GM23248 (cell line): ENCODE measurements at places on chromosomes 5 and 9. TPM values are rescaled to one million over a fixed set of nuclear protein-coding genes. Genes with fewer than 3 reads are reported as not detected.

Gene SPATA31D1
- not detected in 2 replicates for total RNA-seq

Gene VDAC1
- 329 and 332 TPM in 2 replicates for total RNA-seq

Gene FBP2
- total RNA-seq, result not detected in 2 replicates

Gene IFNA14
- not detected in 2 replicates for total RNA-seq

Gene FBXL17
- 13.1 and 15.7 TPM in 2 replicates for total RNA-seq

Gene NSD1
- total RNA-seq, result 29.7 and 31.9 TPM in 2 replicates

Gene C5orf58
- total RNA-seq, result not detected in 2 replicates

Gene ZNF883
- 6.2 and 6.6 TPM in 2 replicates for total RNA-seq

Gene GDA
- total RNA-seq, result not detected in 2 replicates

Gene F12
- total RNA-seq, result 0.43 and 1.3 TPM in 2 replicates

Gene DPM2
- total RNA-seq, result 27.0 and 33.3 TPM in 2 replicates

Gene GABRA1
- total RNA-seq, result not detected in 2 replicates

Gene SEMA4D
- total RNA-seq, result 0.11 and 1.3 TPM in 2 replicates

Gene ANKRD18A
- total RNA-seq, result not detected in 2 replicates

Gene SURF6
- total RNA-seq, result 10.8 and 18.2 TPM in 2 replicates

Gene TLE4
- total RNA-seq, result 23.3 and 37.8 TPM in 2 replicates

Gene PCDHGB1
- 0.25 and 0.86 TPM in 2 replicates for total RNA-seq

Gene TMEFF1
- 0.43 and 4.4 TPM in 2 replicates for total RNA-seq

Gene BTNL3
- not detected in 2 replicates for total RNA-seq

Gene TEX10
- total RNA-seq, result 28.3 and 30.9 TPM in 2 replicates

Gene ANGPTL2
- total RNA-seq, result 9.0 and 12.3 TPM in 2 replicates
